ENCODE measurements at places on chromosomes 2 and 18. TPM values are rescaled to one million over a fixed set of nuclear protein-coding genes. Genes with fewer than 3 reads are reported as not detected.

IL36G gene
- not detected for polyA plus RNA-seq

SCN1A gene
- not detected for polyA plus RNA-seq

CFAP65 gene
- 0.12 TPM for polyA plus RNA-seq

SP110 gene
- 0.60 TPM for polyA plus RNA-seq

GALNT13 gene
- 2.2 TPM for polyA plus RNA-seq

SERPINB10 gene
- polyA plus RNA-seq: not detected

GREB1 gene
- polyA plus RNA-seq: 27.1 TPM

PTH2R gene
- polyA plus RNA-seq: not detected
